ENCODE measurements at places on chromosomes 5 and 9. TPM values are rescaled to one million over a fixed set of nuclear protein-coding genes. Genes with fewer than 3 reads are reported as not detected.

Gene PPP6C
- 27.3 TPM for total RNA-seq

Gene SLCO6A1
- total RNA-seq, result not detected

Gene RGS7BP
- total RNA-seq, result not detected

GRCh38 chr5:40492056-40492455 is 187.7 kb upstream of the PTGER4 start:
- no peak for DNase-seq

DNA sequence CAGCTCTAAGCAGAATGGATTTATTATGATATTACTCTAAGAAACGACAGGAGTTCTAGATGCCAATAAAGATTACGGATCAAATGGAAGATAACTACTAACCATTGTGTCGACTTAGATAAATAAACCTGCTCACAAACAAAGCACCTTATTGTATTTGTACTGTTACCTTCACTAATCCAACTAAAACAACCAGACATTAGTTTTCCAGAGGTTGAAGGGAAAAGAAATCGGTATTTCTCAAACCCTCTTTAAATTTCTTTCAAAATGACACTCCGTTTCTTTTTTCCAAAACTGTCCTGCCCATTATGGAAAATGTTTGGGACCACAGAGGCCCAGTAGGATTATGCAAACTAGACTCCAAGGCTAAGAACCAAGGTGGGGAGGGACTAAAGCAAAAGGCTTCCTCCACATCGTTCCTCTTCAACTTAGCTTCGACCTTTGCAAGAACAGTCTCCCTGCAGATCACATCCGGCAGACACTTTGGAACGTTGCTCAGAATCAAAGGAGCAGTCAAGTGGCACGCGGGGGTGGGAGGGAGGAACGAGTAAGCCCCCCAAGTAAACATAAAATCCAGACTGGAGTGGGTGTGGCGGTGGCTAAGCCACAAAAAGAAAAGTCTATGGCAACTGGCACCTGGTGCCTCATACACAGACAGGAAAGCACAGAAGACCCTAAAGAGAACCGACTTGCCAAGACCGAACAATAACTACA is 2.7 kb downstream of the MLLT3 start:
- no peak for DNase-seq

All from Panc1 (cell line).